ENCODE measurements at places on chromosomes 13 and 19. TPM values are rescaled to one million over a fixed set of nuclear protein-coding genes. Genes with fewer than 3 reads are reported as not detected.

The ZNF749 gene
- total RNA-seq: 11.0 TPM

The GRIK5 gene
- 3.5 TPM for total RNA-seq

The SEMA6B gene
- under 0.01 TPM for total RNA-seq

The ZNF829 gene
- 2.8 TPM for total RNA-seq

The OR4F17 gene
- not detected for total RNA-seq
